ENCODE measurements at places on chromosomes 12 and 14. TPM values are rescaled to one million over a fixed set of nuclear protein-coding genes. Genes with fewer than 3 reads are reported as not detected.

- DNase-seq = no peak
These were observed 65.5 kb downstream of the FUT8 start for GRCh38 chr14:65478017-65478416.

GRCh38 chr14:58479975-58480374 is 52.5 kb downstream of the KIAA0586 start:
- no peak for DNase-seq

GRCh38 chr14:97010491-97011160 is 213.4 kb downstream of the VRK1 start:
- no peak for DNase-seq

SLC24A4 gene
- 2.2 TPM for total RNA-seq

- no peak for DNase-seq
These were observed 314.5 kb upstream of the GARIN6 start for GRCh38 chr12:99332936-99333591.

DNA sequence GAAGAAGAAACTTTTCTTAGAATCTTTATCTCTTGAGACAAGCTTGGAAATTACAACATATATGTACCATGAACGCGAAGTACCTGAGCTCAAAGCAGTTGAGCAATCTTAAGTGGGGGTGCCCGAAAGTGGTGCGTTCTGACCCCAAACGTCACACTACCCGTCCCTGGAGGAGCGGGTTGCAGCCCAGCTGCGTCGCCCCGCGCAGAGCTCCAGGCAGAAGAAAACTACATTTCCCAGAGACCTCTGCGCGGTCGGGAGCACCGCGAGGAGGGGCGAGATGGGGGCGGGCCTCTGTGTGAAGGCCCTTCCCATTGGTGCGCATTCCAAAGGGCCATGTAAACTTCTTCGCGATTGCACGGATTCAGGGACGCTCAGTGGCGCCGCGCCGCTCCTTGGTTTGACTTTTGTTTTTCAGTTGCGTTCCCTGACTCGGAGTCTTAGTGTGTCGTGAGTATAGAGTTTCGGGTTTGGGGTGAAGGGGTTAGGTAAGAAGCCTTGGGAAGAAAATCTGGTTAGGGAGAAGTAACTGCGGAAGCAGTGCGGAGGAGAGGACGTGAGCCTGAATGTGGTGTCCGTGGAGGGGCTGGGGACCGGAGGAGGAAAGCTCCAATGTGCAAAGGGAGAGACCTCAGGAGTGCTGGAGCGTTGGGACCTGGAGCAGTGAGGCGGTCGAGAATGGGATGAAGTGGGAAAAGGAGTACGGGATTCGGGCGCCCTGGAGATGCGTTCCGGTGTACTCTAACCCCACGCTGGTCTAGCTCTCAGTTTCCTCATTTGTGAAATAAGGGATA is at the start of gene CCDC77:
Gene CCDC77 (plus strand): TSS at position 410 of the 794 bp plus-strand sequence. CDS start 7,740 bp downstream, outside the sequence.
- DNase-seq = peak; percentile 74

Measured in omental fat pad (tissue), 4 donors.